Upper lobe of left lung (tissue), 6 donors: ENCODE measurements at places on chromosomes 3 and 15. TPM values are rescaled to one million over a fixed set of nuclear protein-coding genes. Genes with fewer than 3 reads are reported as not detected.

Gene WDR53
- total RNA-seq: 3.6 TPM

Gene CFAP161
- 2.1 TPM for total RNA-seq

Gene SIDT1
- total RNA-seq: 37.5 TPM

Gene ZNF501
- 2.6 TPM for total RNA-seq

Gene MYRIP
- 4.3 TPM for total RNA-seq

Gene ZPLD1
- total RNA-seq: not detected
